ENCODE measurements at places on chromosomes 5 and 9. TPM values are rescaled to one million over a fixed set of nuclear protein-coding genes. Genes with fewer than 3 reads are reported as not detected.

- DNase-seq, result peak; percentile 16
Measured at GRCh38 chr5:151034422-151035379, 14.3 kb downstream of the GPX3 start.

GRCh38 chr9:96655198-96655851, at the start of gene PRXL2C:
Gene PRXL2C (minus strand): TSS chr9:96655317. CDS start chr9:96655281, 36 bp downstream.
- peak; percentile 62 for DNase-seq

GRCh38 chr5:113437111-113437510, 2.3 kb upstream of the TSSK1B start:
- DNase-seq, result no peak

GRCh38 chr9:21634951-21635350, 152.8 kb upstream of the IFNE start:
- no peak for DNase-seq

DNA sequence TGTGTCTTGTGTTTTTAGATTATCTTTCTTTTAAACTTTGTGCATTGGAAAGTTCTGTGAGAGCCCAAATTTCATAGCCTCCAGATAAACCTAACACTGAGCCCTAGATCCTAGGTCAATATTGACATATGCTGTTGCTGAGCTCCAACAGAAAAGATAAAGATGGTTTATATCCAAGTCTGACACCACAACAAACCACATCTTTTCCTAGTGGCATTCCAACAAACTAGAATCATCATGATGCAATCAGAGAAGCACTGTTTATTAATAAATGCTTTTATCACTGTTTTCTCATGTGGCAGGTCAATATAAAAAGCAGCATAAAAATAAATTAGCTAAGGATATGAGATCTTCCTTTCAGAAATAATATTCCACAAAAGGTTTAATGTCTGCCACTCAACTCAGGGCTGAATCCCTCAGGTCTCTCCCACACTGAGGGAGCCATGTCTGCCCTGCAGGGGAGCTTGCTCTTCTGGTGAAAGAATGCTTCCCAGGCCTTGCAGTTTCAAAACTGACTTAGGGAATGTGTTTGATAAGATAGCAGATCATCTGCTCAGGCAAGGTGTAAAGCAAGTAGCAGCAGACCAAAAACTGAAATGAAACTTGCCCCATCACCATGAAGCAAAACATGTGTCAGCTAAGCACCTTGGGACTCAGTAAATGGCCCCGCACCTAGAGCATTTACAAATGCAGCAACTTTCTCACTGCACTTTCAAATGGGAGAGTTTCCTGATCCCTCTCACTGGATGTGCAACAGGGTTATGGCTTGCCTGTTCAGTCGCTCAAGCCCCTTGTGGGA, 493.0 kb downstream of the AGTPBP1 start:
- peak; percentile 26 for DNase-seq

- no peak for DNase-seq
Measured at GRCh38 chr5:40666657-40667056, 13.1 kb upstream of the PTGER4 start.

GRCh38 chr5:164980480-164980879, 1475.1 kb downstream of the MAT2B start:
- DNase-seq, result no peak

DNA sequence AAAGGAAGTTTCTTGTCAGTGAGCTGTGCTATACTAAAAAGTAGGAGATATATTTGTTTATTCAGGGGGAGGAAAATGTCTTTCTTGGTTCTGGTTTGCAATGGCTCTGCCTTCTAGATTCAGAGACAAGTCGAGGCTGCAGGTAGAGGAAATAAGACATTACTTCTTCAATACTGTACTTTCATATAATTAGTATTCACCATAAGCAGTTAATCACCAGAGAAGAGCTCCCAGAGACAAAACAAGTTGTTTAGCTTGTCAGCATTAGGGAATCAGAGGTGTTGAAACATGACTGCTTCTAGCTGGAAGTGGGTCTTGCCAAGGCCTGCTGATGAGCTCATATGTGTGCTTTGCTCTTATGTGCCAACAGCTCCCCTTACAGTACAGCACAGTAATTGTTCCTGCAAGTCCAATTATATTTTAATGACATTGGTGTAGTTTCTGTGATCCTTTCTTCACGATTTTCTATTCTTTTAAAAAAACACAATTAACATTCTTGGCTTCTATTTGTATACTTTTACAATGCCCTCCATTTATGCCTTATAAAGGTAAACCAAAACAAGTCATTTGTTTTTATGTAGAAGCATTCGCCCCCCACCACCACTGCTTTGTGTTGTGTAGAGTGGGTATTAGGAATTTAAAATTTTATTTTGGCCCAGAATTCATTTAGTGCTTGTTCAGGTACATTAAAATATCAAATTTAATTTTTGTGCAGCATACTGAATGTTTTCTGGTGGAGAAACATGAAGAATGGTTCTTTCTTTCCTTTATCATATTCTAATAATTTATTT, 112.2 kb downstream of the RPS23 start:
- peak; percentile 84 for DNase-seq

DNA sequence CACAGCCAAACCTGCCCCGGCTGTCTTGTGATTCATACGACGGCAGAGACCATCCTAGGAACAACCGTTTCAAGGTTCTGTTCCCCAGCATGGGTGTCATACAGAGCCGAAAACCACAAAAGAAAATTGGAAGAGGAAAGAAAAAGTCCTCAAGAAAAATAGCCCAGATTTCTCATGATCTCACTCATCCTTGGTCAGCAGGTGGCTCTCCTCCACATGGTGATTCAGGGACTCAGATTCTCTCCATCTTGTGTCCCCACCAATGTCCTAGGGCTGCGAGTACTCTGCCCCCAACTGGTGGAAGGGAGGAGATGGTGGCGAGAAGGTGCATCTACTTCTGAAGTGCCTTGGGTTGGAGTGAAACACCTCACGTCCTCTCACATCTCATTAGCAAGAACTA, 25.6 kb downstream of the PDZD2 start:
- DNase-seq, result peak; percentile 17

DNA sequence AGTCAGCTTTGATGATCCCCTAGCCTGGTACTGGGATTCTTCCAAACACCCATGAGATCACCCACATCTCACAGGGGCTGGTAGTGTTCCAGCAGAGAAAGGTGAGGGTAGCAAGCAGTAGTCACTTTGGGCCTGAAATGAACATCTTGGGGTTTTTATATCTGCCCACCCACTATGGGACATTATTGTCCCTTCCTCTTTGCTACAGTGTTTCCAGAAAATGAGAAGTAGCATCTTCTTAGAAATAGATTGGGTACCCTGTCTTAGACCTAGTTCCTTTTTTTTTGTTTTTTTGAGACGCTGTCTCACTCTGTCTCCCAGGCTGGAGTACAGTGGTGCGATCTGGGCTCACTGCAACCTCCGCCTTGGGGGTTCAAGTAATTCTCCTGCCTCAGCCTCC, 249.2 kb upstream of the ANKRD55 start:
- DNase-seq, result no peak

GRCh38 chr5:18507114-18507513, 872.9 kb downstream of the TAF11L14 start:
- DNase-seq, result no peak

DNA sequence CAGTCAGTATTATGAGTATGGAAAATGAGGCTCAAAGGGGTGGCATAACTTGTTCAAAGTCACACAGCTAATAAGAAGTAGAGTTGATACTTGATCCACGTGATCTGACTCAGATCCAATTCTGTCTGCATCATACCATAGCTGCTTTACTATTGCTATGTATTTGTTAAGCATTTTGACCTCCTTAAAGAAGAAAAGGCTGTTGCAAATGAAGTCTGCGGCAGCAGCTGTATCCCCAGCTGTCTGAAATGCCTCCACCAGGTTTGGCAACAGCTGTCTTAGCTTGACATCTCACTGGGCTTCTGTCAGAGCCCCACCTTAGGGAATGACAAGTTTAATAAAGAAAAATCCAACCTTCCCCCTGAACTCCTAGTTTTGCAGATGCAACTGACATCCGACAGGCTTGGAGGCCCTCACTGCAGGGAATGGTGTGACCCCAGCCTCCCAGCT, 75.6 kb upstream of the SLC44A1 start:
- no peak for DNase-seq

DNA sequence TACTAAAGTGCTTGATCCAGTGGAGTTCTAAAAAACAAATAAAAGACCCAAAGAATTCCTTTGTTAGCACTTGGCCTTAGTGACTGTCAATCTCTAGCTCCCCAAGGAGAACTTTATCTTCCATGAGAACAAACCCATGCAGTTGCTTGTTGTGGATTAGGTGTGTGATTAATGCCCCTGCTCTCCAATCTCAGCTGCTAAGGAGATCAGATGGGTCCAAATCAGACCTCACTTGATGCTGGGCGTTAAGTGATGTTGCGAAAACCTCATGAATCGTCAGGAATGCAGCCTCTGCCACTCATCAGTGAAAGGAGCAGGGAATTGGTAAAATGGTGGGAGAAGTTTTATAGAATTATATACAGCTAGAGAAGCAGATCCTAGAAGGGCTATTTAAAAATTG, 133.7 kb downstream of the DMAC1 start:
- DNase-seq, result no peak

DNA sequence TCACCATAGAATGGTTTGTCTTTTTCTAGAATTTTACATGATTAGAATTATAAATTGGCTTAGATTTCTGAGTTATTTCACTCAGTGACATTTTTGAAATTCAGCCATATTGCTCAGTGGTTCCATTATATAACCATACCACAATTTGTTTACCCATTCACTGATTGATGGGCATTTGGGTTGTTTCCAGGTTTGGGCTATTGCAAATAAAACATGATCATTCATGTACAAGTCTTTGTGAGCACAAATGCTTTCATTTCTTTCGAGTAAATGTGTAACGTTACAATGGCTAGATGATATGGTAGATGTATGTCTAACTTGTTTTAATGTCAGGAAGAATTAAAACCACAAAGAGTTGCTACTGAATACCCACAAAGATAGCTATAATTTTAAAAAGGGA, 279.9 kb upstream of the TARS1 start:
- DNase-seq, result no peak

DNA sequence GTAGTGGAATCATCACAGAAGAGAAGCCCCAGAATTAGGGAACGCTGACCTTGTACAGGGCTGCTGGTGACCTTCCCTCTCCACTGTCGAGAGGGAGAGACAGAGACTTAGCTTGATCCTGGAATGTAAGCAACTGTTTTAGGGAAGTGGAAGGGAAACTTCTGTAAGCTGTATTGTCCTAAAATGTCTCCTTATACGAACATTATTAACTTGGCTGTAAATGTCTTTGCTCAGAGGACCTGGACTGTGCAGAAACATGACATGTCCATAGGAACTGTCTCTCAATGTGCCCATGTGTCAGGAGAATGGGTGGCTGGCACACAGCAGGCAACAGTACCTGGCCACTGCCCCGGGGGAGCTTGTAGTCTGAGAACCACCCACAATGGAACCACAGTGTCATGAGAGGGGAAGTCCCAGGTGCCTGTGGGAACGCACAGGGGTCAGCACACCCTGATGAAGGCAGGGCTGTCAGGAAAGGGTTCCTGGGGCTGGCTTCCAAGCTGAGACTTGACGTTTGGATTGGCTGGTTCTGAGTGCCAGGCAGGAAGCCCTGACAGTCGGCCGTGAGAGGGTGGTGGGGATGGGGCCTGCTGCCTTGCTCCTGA, 34.0 kb downstream of the DAP start:
- no peak for DNase-seq

- no peak for DNase-seq
Measured at GRCh38 chr9:90848866-90849265, 47.2 kb downstream of the SYK start.

DNA sequence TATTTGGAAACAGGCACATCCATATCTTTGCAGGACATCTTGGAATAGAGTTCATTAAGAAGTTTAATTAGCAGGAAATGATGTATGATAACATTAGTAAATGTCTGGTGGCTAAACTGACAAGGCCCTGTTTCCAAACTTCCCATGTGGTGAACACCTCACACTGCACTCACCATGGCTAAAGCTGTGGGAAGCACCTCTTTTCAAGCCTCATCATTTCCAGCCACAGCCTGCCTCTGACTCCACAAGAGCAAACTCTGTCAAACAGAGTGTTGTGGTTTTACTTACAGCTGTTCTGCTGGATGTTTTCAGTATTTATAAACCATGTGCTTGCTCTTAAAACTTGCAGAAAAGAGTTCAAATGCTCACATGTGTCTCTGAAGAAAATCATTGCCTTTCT, 14.9 kb upstream of the NDUFB6 start:
- no peak for DNase-seq

DNA sequence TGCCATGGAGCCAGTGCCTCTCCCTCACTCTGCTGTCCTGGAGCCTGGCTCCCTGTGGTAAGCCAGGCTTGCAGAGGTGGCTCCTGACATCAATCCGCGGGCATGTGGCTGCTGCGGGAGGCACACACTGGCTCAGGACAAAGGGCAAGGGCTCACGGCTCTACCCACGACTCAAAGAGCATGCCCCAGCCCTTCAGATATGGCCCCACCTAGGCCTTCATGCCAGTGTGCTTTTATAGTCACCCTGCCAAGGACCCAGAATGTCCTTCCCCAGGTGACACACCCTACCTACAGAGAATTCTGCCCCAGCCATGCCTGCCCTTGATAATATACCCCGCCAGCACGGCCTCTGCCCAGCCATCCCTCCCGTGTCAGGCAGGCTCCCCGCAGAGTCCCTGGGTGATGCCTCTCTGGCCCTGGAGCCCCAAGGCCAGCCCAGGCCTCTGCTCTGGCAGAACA, 1.6 kb downstream of the MGAT4B start:
- DNase-seq, result no peak

DNA sequence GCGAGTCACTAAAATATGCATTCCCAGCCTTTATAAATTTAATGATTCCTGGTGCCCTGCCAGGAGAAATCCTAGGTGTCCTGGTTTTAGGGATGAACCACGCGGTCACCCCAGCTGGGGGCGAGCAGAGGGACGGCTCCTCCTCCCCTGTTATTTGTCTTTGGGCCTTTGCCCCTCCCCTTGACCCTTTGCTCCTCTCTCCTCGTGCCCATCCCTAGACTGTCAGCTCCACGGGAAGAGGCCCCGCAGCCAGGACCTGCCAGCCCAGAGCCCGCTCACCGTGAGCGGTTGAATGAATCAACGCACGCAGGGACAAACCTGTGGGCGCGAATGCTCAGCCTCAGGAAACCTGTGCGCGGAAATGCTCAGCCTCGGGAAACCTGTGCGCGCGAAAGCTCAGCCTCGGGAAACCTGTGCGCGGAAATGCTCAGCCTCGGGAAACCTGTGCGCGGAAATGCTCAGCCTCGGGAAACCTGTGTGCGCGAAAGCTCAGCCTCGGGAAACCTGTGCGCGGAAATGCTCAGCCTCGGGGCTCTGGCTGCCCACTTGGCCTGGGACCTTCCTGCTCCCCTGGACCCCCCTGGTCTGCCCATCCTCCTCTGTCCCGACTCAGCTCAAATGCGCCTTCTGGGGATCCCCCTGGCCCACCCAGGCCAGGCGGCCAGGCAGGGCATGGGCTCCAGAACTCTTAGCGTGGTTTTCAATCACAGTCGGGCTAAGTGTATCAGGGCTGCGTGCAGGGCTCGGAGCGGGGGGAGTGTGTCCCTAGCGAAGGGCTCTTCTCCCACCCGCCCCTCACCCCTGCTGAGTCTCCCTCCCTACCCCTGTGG, 140.5 kb upstream of the COL5A1 start:
- no peak for DNase-seq

Gene GABRA1
- total RNA-seq, result not detected

Gene CDKN2A
- total RNA-seq, result 124 TPM

Gene EQTN
- total RNA-seq, result not detected

Gene CCNO
- total RNA-seq, result not detected

Gene CBY3
- not detected for total RNA-seq

Gene CD180
- not detected for total RNA-seq

Gene ZFP37
- 2.3 TPM for total RNA-seq

Data from HFFc6 (cell line).